ENCODE measurements at places on chromosomes 6 and 20.

DNA sequence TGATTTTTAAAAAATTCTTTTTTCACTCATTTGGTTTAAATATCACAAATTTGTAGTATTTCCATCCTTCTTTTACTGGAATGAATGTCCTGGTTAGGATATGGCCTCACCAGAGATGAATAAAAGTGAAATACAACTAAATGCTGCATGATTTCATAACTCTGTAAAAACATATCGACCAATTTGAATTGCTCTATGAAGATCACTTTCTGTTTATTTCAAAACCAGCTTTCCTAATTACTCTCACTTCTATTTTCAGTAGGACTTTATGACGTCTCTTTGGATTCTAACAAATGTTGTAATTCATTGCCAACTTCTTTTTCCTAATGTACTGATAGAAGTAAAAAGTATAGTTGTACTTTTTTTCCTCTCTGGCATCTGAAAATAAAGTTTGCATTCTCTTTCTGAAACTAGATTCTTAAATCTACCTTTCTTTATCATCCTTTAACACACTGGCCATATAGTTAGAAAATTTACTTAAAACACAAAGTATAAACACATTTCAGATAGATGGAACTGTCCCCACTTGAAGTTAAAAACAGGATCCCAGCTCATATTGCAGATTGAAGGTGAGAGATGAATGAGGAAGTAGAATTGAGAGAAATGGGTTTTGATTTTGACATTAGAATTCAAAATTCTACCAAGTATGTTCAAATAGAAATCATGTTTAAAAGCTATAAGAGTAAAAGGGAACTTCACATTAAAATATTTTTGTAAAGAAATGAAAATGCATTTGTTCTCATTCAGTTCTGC, 40.3 kb upstream of the IL20RA start:
- DNase-seq, result no peak

- DNase-seq, result no peak
These were observed 6.2 kb downstream of the LMBRD1 start for GRCh38 chr6:69790629-69791028.

DNA sequence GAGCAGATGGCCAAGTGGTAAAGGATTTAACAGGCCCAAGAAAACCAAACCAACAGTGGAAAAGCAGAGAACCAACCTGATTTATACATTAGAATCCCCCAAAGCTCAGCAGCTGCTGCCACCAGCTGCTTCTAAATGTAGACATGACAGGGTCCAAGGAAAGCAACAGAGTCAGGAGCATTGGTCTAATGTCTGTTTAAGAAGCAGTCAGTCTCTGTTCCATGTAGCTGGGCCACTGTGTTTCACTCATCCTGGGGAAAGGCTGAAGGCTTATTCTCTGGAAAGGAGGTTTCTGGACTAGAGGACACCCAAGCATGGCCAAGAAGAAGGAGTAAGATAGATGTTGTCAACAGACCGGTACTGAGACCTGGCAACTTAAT, 75.4 kb downstream of the TMEM244 start:
- no peak for DNase-seq

GRCh38 chr6:108726726-108727339, 121.4 kb upstream of the ARMC2 start:
- DNase-seq, result no peak

GRCh38 chr20:57502336-57502700, 22.6 kb downstream of the CTCFL start:
- no peak for DNase-seq

DNA sequence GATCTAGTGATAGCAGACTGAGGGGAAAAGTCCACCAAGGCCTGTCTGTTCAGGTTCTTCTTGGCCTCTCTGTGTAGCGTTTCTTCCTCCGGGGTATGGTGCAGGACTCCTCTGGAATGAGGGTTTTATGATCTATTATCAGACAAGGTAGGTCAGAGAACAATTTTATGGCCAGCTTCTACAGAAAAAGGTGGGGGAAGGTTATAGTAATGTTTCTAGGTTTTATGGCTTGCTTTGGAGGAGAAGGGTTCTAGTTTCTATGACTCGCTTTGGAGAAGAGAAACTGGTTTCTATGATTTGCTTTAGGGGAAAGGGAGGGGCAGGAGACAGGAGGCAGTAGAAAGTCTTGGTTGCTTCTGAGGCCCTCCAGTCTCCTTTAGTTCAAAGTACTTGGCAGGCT, 144.8 kb upstream of the LAMA2 start:
- no peak for DNase-seq

DNA sequence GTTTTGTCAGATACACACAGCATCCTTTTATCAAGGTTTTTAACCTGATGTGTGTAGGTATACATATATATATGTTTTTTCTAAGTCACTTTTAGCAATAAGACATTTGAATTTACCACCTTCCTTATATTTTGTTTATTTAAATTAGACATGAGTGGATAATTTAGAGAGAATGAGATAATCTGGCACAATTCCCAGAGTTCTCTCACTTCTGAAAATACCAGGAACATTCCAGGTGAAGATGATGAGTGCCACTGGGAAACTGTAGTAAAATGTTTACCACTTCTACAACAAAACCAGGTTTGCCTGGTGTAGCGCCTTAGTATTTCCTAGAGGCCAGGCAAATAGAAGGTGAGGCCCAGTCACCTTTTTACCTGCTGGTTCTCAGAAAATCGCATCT, 189.5 kb downstream of the TMEM242 start:
- DNase-seq, result no peak

- DNase-seq, result no peak
These were observed 158.0 kb upstream of the TCF21 start for GRCh38 chr6:133730881-133731280.

DNA sequence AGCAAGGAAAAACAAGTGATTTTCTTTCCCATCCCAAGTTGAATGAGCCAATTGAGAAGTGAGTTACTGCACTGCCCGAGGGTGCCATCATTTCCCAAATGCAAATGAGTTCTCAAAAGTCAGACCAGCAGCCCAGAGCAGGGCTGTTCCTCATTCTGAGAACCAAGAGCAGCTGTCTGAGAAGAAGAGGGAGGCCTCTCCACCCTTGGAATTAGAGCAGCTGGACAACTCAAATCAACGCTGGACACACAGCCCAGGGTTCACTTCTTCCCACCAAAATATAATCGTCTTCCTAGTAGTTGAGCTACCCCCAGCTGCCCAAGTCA, 4.6 kb upstream of the PREX1 start:
- DNase-seq, result no peak

Data from activated CD8-positive, alpha-beta T cell treated with anti-CD3 and anti-CD28 coated beads, Interleukin-2, amount 10 ng/mL, durations not matched to agents 7 days and 5 days (primary cell).